ENCODE measurements at places on chromosomes 12 and 14.

DNA sequence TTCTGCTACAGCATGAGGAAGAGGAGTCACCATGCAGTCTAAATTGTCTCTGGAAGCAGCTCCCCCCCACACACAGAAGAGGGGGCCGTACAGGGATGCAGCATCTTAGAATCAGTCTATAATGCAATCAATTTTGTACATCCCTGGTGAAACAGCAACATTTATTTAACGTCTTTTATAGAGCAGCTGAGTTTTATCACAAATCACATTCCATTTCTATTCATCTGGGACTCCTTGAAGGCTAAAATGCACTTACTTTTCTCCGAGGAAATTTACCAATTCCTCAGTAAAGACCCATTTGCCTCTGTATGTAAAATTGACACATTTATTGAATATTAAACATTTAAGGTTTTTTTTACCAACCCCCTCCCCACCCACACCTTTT, 193.9 kb downstream of the PHETA1 start:
- no peak for DNase-seq

DNA sequence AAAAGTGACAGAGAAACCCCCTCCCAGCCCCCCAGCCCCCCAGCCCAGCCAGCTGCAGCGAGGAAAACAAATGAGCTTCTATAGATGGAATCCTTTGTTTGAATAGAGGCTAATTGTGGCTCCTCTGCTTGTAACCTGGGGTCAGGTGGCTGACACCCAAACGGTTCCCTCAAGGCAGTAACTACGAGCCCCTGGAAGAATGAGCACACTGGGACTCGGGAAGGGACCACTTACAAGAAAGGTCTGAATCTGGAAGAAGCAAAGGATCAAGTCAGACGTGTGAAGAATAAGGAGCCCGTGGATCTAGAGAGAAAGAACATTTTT, 108.7 kb upstream of the FUT8 start:
- no peak for DNase-seq

DNA sequence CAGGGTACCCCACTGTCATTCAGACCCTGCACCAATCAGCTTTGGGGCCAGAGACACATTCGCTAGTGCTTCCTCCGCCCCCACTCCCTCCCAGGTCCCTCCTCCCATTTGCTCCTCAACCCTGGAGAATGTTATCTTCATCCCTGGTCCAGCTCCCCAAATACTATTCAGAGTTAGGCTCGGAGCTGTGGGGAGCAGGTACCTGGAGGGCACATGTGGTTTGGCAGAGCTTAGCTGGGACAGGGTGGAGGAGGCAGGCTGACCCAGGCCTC, 19.5 kb downstream of the VSX2 start:
- DNase-seq = no peak

- no peak for DNase-seq
Measured at GRCh38 chr14:23513818-23514643, 37.5 kb downstream of the ZFHX2 start.

GRCh38 chr12:91819132-91819447, 326.6 kb downstream of the BTG1 start:
- DNase-seq = no peak

DNA sequence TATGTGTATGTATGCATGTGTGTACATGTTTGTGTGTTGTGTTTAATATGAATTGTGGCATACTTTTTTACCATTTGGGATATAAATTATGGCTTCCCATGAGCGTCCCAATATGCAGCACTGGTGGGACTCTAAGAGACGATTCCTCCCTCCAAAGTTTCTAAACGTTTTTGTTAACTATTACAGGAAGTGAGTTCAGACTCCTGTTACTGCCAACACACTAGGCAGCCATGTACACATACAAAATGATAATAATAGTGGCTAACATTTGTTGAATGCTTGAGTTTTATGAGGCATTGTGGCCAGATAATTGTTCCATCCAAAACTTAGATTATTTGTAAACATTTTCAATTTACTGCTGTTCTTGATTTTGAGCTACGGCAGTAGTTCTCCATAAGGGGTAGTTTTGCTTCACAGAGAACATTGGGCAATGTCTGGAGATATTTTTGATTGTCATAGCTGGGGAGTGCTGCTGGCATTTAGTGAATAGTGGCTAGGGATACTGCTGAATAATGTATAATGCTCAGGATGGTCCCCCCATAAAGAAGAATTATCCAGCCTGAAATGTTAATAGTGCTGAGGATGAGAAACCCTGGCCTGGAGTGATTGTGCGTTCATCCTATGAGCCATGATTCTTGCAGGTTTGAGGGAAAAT, 45.1 kb downstream of the ARID2 start:
- no peak for DNase-seq

GRCh38 chr14:104634886-104635570, 30.5 kb upstream of the TMEM179 start:
- no peak for DNase-seq

All from pulmonary artery endothelial cell (primary cell).